ENCODE measurements at places on chromosomes 6 and 20.

GRCh38 chr6:70107852-70108629 lies 194.8 kb downstream of the COL9A1 start:
- DNase-seq: no peak

DNA sequence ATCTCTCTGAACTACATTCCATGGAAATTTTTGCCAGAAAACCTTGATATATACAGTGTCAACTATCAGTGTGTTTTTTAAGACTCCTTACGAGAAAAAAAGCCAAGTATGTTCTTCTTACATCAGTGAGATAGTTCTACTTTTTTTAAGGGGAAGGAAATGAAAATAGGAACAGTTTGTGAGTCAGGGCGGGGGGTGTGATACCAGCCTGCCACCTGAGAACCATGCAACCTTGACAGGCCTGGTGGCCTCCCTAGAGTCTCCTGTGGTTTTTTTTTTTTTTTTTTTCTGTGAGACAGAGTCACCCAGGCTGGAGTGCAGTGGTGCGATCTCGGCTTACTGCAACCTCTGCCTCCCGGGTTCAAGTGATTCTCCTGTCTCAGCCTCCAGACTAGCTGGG lies 96.3 kb upstream of the GCM1 start:
- no peak for DNase-seq

DNA sequence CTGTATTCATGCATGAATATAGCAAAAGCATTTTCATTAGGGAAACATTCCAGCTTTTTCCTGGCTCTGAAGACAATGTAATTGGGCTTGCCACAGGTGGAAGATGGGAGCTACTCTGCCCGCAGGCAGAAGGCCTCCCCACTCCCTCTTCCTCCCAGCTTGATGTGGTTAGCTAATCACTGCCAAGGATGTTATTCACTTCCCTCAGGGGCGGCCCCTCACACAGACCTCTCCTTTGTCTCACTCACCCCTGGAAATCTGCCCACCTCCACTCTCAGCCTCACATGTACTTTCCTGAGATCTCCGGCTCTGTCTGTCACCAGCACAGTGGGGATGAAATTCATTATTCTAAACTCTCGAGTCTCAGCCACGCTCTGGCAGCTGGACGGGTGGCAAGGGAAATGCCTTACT lies 100.7 kb downstream of the ANKRD60 start:
- no peak for DNase-seq

- no peak for DNase-seq
Measured at GRCh38 chr6:74941424-74941823, 264.4 kb downstream of the COL12A1 start.

GRCh38 chr6:87431263-87431662 lies 23.5 kb downstream of the CFAP206 start:
- no peak for DNase-seq

DNA sequence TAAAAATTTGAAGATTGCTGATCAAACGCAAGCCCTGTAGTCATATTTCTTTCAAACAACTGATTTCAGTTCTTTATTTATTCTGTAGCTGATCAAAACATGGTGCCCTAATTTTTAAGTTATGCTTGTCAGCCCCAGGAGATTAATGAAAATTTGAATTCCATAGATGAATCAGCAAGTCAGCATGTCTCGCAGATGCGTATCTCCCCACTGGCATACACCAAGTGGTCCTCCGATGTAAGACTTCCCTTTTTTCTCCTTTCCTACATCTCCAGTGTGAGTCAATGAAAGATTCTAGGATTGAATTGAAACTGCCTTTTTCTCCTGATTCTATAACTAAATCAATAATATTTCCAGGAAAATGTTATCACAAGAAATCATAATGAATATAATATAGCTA lies 539.6 kb upstream of the NOX3 start:
- DNase-seq: no peak
